ENCODE measurements at places on chromosomes 2 and 18. TPM values are rescaled to one million over a fixed set of nuclear protein-coding genes. Genes with fewer than 3 reads are reported as not detected.

GRCh38 chr2:105081006-105081601 is 43.2 kb downstream of the MRPS9 start:
- no peak for DNase-seq

- DNase-seq, result no peak
These were observed 277.7 kb upstream of the HNRNPA3 start for GRCh38 chr2:176934869-176935415.

GRCh38 chr2:95024371-95024770 is 1.1 kb upstream of the MAL start:
- no peak for DNase-seq

GRCh38 chr2:44836916-44837315 is 104.6 kb upstream of the SIX3 start:
- DNase-seq, result no peak

DNA sequence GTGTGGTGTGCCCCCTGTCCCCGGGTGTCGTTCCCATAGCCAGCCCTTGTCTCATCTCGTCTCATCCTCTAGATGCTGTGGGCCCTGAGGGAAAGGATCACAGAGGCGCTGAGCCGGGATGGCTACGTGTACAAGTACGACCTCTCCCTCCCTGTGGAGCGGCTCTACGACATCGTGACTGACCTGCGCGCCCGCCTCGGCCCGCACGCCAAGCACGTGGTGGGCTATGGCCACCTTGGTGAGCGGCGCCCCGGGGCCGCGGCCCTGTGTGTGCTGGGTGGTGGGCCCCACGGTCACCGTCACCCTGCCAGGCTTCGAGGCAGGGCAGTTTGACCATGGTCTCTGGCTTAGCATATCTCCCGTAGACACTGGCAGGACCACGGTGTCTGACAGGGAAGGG is 20.8 kb upstream of the GAL3ST2 start:
- DNase-seq, result no peak

GRCh38 chr2:173874003-173874893 is 90.9 kb downstream of the SP3 start:
- no peak for DNase-seq

MATN3 gene
- total RNA-seq, result not detected

IGFBP5 gene
- not detected for total RNA-seq

DNA sequence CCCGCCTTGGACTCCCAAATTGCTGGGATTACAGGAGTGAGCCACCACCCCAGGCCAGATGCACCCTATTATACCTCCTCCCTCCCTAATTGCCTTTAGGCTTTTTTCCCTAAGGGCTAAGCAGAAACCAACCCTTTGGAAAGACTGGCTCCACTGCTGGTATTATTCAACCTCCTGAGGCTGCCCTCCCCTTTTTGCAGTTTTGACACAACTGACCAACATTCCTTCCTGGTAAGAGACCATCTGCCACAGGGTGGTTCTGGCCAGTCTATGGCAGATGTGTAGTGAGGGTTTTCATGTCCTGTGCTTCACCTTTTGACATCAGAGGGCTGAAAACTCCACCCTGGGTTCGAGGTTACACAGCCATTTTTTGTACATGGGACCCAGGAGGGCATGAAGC is 1785.3 kb upstream of the CELF4 start:
- DNase-seq, result no peak

GRCh38 chr2:225288986-225289385 is 110.5 kb upstream of the NYAP2 start:
- DNase-seq, result no peak

DNA sequence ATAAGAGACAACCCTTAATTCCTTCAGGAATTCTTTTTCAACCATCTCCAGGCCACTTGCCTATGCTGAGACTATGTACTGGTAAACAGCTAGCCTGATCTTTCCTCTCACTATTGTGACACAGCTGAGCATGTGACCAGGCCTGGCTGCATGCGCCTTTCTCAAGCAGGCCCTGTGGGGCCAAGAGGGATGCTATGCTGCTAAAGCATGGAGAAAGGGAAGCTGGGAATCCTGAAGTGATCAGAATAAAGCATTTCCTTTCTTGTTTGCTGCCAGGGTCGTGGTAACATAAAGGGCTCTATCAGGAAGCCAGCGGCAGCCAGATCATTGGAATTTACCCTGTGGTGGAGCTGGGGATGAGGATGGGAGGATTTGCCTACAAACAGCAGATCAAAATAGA is 29.8 kb upstream of the LCLAT1 start:
- no peak for DNase-seq

MROH2A gene
- total RNA-seq, result not detected

- DNase-seq, result no peak
These were observed 107.2 kb downstream of the GALNT3 start for GRCh38 chr2:165686800-165687199.

- DNase-seq, result no peak
These were observed 106.7 kb downstream of the XRCC5 start for GRCh38 chr2:216215658-216216390.

DNA sequence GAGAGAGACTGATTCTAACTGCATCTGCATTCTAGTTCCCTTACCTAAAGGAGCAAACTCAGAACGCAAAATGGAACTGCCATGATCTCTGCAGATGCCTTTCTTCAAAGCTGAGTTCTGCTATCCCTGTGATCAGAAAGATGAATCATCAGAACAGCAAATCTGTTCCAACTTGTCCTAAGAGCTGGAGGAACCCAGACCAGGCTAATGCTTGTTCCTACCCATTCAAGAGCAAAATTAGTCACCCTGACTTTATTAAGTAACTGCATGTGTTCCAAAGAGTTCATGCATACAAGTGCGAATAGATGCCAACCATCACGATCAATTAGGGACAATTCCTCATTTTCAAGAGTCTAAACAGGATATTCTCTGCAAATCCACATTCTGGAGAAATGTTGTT is 46.5 kb downstream of the MBP start:
- DNase-seq, result no peak

SERPINB4 gene
- total RNA-seq, result not detected

SANBR gene
- 9.4 TPM for total RNA-seq

- DNase-seq, result no peak
These were observed 21.2 kb downstream of the SCG2 start for GRCh38 chr2:223580951-223581350.

TYW5 gene
- total RNA-seq, result 11.0 TPM

DPY30 gene
- total RNA-seq, result 72.1 TPM

- DNase-seq, result no peak
These were observed 142.3 kb upstream of the ZFP36L2 start for GRCh38 chr2:43368483-43369385.

RESP18 gene
- not detected for total RNA-seq

DNA sequence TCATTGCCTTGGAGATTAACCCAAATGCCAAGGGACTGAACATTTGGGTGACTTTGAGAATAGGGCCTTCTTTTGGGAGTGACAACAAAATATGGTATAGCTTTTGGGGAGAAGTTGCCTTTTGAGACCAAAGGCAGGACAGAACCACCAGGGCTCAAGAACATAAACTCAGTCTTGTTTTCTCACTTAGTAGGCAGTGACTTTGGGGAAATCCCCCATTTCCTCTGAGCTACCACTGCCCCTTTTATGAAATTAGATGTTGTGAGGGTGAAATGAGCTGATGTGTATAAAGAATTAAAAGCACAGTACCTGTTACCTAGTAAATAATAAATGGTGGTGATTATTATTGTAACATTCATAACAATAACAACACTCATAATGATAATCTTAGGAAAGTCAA is 36.5 kb downstream of the GPD2 start:
- DNase-seq, result no peak

- no peak for DNase-seq
These were observed 3.2 kb downstream of the TSHZ1 start for GRCh38 chr18:75213611-75214331.

- no peak for DNase-seq
These were observed 181.4 kb downstream of the FAM210A start for GRCh38 chr18:13544953-13545352.

DNA sequence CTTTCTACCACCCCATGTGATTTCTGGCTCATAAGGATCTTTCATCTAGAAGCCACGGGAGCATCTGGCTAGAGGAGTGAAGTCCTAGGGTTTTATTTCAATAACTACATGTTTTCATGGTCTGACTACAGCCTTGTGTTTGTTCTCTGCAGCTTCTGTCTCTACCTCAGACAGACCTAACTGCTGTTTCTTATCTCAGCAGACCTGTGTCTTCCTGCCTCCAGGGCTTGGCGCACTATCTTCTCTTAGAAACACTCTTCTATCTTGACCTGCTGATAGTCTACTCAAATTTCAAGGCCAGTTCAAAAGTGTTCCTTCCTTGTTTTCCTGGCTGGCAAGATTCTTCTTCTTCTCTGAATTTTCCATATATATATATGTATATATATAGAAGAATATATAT is 11.0 kb upstream of the TRIB2 start:
- DNase-seq, result no peak

DNA sequence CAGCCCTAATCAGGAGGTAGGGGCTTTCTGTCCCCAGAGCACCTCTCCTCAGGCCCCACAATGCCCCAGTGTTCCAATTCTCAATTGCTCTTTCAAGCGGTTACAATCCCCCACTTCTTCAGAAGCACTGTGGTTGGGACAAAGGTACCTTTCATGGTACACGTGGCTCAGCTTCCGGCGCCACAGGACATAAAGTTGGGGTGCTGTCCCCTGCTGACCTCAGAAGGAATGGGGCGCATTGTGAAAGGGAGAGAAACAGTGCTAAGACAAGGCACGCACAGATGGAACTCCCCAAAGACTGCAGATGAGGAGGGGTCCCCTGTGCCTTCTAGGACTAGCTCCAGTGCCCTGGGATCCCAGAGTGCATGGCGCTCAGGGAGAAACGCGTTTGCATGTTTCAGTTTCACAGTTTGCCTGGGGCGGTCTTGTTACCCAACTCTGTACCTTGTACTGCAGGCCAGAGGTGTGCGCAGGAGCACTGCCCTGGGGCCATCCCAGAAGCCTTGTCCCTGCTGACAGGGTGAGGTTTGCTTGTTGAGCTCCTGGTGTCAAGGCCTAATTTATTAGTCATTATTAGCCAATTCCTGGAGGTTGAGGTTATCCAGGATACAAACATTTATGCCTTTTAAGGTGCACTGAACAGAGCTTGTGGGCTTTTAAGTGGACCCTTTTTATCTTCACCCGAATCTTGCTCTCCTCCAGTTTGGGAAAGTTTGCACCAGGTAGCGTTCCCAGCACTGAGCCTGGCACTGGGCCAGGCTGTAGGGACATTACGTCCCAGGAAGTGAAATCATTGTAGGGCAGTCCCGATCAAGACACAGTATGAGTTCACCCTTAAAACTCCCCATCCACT is 7.6 kb downstream of the CNDP1 start:
- no peak for DNase-seq

REG3A gene
- not detected for total RNA-seq

DNA sequence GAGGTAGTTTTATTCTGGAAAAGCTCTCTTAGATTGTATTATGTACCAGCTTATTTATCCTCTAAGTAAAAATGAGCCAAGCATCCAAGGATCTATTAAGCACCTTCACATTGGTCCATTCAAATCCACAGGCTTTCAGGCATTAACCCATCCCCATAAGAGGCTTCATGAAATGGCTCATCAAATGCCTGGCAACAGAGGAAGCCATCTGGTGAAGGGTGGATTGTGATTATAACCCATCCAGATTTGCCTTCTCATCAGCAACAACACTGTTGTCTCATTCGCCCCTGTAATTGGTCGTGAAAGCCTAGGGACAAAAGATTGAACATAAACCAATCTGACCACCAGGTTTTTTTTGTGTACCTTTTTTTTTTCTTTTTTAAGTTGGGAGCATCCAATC is 134.3 kb upstream of the TACR1 start:
- DNase-seq, result no peak

DPP10 gene
- total RNA-seq, result not detected

- DNase-seq, result no peak
These were observed 15.3 kb upstream of the ARID5A start for GRCh38 chr2:96521219-96521618.

DNA sequence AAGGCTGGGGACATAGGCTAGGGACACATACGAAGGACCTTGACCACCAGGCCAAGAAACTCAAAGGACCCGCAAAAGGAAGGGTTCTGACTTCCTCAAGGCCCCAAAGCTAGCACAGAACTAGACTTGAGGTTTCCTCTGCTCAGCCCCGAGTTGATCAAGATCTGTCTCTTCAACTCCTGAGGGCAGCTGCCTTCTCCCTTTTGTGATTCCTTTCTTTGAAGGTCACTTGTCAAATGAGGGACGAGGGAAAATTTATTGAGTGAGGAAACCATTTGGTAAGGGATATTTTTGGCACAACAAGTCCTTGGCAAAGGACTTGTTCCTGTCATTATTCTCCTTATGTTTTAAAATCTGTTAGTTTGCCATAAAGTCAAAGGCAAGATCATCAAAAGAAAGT is 12.3 kb upstream of the ROCK2 start:
- DNase-seq, result no peak

GRCh38 chr2:199806179-199806578 is 44.8 kb downstream of the FTCDNL1 start:
- DNase-seq, result no peak

SNRNP200 gene
- 191 TPM for total RNA-seq

IL1RN gene
- 15.9 TPM for total RNA-seq

- no peak for DNase-seq
These were observed 205.2 kb upstream of the APCDD1 start for GRCh38 chr18:10249270-10249669.

- no peak for DNase-seq
These were observed at the start of gene GALNT3 for GRCh38 chr2:165793779-165794535. GALNT3 (minus strand) TSS chr2:165794247; CDS start chr2:165770700, 23,547 bp downstream.

DNA sequence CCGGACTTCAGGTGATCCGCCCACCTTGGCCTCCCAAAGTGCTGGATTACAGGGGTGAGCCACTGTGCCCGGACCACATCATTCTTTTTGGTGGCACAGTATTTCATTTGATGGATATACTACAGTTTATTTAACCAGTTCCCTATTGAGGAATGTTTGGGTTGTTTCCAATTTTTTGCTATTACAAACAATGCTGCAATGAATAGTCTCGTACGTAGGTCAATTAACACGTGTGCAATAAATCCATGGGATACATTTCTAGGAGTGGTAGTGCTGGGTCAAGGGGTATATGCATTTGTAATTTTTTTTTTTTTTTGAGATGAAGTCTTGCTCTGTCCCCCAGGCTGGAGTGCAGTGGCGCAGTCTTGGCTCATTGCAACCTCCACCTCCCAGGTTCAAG is 28.4 kb upstream of the XPO1 start:
- DNase-seq, result no peak

DNA sequence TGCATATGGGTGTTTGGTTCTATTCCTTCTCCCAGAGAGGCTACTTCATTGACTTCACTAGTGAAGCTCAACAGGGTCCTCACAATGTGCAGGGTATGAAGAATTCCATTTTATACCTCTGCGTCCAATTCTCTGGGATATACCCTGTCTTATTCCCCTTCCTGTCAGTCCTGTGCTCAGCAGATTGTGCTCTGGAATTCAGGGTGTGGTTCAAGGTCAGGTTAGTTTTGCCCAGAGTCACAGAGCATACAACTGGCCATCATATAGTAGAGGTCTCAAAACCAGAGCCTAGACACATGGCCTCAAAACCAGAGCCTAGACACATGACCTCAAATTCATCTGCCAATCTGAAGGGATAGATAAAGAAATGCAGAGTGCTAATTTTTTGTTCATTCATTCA is 38.8 kb upstream of the VIT start:
- DNase-seq, result no peak

GRCh38 chr2:134676960-134677359 is 41.8 kb downstream of the TMEM163 start:
- DNase-seq, result no peak
